ENCODE measurements at places on chromosomes 16 and 17.

GRCh38 chr17:57927048-57927723, 28.0 kb downstream of the CUEDC1 start:
- no peak for DNase-seq

- no peak for DNase-seq
Measured at GRCh38 chr16:30053376-30054015, 12.1 kb upstream of the ALDOA start.

GRCh38 chr16:84990782-84991181, 20.6 kb downstream of the ZDHHC7 start:
- no peak for DNase-seq

DNA sequence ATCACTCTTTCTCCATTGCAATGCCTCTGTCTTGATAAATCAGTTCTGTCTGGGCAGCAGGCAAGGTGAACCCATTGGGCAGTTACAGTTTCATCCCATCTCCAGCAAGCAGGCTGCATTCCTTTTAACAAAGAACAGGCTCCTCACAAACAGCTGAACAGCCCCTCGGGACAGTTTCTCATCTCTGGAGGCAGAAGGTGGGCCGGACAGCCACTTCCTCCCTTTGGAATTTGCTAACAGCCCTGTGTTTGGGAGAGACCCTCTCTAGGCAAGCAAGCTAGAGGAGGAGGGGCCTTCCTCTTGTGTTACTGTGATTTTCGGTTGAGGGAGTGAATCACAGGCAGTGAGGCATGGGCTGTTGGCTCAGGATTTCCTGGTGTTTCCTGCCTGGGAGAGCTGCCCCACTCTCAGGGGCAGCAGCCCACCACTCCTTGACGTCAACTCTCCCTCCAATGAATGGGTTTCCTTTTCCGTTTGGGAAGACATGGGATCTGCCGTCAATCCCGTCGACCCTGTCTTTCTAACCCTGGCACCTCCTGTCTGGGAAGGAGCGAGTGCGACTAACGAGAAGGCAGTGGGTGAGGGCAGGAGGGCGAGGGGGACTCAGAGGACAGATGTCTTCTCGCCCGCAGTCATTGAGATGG, 3.7 kb upstream of the PGS1 start:
- DNase-seq, result no peak

DNA sequence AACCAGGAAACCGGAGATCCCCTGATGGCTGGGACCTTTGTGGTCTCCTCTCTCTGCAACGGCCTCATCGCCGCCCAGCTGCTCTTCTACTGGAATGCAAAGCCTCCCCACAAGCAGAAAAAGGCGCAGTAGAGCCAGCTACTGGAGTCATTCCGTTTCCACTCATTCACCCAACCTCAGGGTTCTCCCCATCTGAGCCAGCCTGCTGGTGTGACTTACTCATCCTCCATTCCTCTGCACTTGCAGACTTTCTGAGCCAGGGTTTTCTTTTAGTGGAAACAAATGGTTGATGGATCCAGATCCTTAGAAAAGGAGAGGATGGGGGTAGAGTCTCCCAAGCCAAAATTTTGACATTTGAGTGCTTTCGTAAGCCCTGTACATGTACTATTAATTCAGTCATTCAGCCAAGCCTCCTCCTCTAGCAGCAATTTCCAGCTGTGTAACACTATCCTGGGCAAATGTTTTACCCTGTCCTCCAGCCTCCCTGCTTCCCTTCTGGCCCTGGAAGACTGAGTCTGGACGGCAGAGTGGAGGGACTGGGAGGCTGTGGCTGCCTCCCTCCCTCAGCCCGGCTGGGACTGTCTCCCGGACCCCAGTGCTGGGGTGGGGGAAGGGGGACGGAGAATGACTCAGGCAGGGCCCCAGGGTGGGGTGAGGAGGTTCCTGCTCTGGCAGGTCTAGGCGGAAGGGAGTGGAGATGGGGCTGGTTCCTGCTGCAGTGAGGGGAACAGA, 2.3 kb downstream of the SOX15 start:
- DNase-seq, result no peak

DNA sequence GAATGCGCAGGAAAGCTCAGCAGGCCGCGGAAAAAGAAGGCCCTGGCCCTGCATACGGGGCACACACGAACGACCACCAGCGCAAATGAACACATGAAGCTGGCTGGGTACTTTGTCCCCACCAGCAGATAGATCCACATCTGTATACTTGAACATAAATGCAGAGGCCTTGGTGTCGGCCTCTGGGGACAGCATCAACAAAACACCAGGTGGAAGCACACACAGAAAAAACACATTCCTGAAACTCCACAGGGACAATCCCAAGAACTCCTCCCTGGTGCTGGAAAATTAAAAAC, 606 bp upstream of the ZBTB4 start:
- no peak for DNase-seq

- no peak for DNase-seq
Measured at GRCh38 chr17:57305908-57306504, 49.7 kb downstream of the MSI2 start.

GRCh38 chr16:90000733-90001427, 18.4 kb downstream of the DBNDD1 start:
- DNase-seq, result no peak

DNA sequence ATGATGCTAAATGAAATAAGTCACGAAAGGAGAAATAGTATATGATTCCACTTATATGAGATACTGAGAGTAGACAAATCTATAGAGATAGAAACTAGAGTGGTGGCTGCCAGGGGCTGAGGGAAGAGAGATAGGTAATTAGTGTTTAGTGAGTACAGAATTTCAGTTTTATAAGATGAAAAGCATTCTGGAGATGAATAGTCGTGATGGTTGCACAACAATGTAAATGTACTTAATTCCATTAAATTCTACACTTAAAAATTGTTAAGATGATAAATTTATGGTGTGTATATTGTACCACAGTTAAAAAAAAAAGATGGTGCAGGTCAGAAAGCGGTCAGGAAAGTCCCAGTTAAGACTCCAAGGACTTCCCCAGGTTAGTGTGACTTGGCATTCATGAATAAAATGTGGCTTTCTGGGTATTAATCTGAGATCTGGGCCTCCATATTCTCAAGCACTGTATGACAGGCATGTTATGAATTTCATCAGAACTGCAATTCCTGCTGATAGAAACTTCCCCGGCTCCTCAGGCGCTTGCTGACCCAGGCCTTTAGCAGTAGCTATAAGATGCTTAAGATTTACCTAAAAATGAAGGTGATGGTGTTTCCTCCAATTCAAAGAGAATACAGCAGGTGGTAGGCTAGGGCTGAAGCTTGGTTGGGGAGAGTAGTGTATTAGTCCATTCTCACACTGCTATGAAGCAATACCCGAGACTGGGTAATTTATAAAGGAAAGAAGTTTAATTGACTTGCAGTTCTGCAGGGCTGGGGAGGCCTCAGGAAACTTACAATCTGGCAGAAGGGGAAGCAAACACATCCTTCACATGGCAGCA, 115.3 kb upstream of the SOX9 start:
- DNase-seq, result no peak

DNA sequence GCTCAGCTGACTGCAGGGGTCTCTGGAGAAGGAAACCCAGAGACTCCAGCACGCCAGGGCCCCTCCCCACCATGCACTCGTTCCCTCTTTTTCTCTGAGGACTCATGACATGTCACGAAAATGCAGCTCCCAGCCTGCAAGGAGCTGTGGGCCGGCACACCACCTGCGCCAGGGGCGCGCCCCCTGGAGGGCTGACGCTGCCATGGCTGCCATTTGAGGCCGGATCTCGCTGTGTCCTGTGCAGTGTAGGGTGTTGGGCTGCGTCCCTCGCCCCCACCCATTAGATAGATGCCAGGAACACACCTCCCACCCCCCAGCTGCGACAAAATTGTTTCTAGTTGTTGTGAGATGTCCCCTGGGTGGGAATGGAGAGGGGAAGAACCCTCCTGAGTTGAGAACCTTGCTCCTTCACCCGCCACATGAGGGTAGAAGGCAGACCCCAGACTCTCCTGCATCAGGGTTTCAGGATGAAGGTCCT, 8.2 kb downstream of the SYNGR2 start:
- DNase-seq, result peak; percentile 51

DNA sequence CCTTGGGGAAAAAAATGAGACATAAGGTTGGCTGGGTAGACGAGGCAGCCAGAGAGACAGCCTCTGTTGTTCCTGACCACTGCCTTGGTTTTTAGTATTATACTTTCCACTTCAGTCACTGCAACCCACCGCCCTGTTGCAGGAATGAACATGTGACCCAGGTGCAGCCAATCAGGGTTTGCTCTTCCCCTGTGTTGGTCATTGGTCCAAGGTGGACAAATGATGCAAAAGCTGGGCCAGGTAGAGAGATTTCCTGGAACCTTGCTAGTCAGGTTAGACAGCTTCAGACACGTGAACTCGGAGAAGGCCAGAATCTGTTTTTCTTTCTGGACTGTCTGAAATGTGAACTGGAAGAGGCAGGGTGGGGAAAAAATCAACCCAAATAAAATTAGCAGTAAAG, 452.4 kb upstream of the RBFOX1 start:
- no peak for DNase-seq

DNA sequence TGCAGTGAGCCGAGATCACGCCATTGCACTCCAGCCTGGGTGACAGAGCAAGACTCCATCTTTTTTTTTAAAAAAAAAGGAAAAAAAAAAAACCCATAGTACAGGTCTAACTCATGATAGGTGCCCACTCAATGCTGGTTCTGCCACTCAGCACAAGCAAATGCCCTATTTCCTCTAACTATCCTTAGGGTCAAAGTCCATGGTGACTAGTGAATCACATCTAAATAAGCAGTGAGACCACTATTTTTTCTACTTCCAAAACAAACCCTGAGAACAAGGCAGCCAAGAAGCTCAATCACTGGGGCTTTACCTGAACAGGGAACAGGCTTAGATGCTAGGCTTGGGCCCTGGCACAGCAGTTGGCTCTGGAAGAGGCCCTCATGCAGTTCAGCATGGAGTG, 3.4 kb downstream of the BLTP2 start:
- no peak for DNase-seq

DNA sequence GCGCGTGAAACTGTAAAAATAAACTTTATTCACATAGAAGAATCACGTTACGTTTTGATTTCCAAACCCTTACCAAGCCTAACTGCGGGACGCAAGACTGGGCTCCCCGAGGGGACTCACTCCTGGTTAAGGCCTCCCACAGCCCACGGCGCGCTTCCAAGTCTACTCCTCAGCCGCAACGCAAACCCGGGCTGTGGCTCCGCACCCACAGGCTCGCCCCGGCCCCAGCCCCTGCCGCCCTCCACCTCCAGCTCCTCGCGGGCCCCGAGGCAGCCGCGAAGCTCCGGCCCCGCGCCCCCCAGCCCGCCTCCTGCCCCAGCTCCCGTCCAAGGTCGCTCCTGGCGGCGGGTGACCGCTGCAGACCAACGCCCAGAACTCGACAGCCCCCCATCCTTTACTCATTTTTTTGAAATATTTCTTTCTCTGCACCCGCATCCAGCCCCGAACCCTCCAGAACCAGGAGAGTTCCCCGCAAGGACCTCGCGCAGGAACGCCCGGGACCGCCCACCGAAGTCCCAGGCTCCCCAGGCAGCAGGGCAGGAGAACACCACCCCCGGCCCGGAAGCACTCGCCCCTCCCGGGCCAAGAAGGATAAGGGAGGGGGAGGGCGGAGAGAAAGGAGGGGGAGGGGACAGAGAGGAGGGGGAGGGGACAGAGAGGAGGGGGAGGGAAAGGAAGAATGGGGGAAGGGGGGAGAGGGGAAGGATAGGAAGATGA, 912 bp downstream of the USP22 start:
- peak; percentile 24 for DNase-seq

DNA sequence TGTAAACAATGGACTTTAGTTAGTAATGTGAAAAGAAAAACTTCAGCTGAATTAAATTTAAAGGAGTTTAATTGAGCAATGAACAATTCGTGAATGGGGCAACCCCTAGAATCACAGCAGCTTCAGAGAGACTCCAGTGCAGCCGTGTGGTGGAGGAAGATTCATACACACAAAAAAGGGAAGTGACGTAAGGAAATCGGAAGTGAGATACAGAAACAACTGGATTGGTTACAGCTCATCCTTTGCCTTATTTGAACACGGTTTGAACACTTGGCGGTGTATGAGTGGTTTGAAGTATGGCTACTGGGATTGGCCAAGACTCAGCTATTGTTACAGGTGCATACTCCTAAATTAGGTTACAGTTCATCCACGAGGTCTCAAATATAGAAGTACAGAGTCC, 460.4 kb upstream of the ASIC2 start:
- no peak for DNase-seq

DNA sequence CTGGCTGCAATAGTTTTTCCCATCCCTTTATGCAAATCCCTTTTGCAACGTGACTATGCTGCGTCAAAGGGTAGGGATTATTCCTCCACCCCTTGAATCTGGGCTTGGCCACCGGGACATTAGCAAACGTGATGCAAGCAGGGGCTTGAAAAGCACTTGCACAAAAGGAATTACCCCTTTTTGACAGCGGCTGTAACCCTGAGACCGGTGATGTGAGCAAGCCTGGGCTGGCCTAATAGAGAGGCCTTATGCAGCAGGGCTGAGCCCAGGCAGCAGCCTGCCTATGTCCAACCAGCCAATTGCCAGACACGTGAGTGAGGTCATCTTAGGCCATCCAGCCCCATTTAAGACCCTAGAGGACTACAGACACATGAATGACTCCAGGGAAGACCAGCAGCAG, 30.4 kb upstream of the PAFAH1B1 start:
- no peak for DNase-seq

- no peak for DNase-seq
Measured at GRCh38 chr17:73986641-73987177, 216.8 kb upstream of the RPL38 start.

DNA sequence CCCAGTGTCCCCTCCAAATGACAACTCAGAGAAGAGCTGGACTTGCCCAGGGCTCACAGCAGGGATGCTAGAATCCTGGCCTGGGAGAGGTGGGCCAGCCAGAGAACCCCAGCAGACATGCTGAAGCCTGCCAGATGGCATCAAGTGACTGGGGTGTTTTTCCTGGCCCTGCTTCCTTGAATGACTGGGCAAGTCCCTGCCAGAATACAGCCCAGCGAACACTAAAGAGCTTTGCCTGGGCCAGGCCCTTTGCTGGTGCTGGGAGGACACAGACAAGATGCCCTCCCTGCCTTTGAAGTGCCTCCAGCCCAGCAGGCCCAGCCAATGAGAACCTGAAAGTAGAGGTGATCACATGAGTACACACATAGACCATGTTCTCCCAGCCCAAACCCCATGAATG, 11.5 kb downstream of the ZNF319 start:
- DNase-seq, result no peak

DNA sequence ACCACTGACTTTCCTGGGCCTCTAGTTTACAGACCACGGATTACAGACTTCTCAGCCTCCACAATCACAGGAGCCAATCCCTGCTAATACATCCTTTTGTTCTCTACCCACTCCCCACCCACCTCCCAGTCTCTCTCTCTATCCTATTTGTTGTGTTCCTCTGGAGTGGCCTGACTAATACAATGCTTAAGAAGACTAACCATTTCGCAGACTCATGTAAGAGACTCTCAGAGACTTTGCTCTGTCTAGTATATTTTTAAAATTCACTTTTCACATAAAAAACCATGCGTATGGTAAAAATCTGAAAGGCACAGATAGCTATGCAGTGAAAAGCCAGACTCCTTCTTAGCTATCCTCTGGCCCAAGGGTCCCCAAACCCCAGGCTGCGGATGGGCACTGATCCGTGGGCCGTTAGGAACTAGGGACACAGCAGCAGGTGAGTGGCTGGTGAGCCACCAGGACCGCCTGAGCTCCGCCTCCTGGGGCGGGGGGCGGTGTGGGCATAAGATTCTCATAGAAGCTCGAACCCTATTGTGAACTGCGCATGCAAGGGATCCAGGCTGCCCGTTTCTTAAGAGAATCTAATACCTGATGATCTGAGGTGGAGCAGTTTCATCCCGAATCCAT, 7.6 kb downstream of the PIK3R6 start:
- DNase-seq, result no peak

- DNase-seq, result no peak
Measured at GRCh38 chr17:61380836-61381525, 18.7 kb upstream of the TBX2 start.
